Brain pericyte (primary cell): ENCODE measurements at places on chromosomes 11 and 22.

DNA sequence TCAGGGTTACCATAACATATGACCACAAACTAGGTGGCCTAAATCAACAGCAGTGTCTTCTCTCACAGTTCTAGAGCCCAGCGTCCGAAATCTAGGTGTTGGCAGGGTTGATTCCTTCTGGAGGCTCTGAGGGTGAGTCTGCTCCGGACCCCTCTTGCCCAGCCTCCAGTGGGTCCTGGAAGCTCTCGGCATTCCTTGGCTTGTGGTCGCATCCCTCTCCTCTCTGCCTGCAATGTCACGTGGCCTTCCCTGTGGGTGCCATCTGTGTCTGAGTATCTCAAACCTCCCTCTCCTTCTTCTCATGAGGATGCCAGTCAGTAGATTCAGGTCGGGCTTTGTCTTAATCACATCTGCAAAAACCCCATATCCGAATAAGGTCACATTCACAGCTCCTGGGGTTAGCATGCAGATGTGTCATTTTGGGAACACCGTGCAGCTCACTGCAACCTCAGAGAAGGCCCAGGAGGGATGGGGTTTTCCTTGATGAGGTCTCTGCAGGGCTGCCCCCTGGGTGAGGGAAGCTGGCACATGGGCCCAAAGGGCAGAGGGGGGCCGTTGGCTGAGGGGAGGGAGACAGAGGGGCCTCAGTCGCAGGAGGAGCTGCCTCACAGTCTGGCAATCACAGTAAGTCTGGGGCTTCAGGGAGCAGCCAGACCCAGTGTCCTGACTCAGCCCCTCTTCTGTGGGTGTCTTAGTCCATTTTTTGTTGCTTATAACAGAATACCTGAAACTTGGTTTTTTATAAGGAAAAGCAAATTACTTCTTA lies 41.2 kb downstream of the PARVG start:
- DNase-seq: no peak

- no peak for DNase-seq
These were observed 98.9 kb downstream of the TRAF6 start for GRCh38 chr11:36411202-36411640.

GRCh38 chr11:102647430-102647829 lies 22.3 kb upstream of the MMP20 start:
- DNase-seq: no peak

- DNase-seq: no peak
These were observed 4.5 kb downstream of the ESS2 start for GRCh38 chr22:19139974-19140373.

DNA sequence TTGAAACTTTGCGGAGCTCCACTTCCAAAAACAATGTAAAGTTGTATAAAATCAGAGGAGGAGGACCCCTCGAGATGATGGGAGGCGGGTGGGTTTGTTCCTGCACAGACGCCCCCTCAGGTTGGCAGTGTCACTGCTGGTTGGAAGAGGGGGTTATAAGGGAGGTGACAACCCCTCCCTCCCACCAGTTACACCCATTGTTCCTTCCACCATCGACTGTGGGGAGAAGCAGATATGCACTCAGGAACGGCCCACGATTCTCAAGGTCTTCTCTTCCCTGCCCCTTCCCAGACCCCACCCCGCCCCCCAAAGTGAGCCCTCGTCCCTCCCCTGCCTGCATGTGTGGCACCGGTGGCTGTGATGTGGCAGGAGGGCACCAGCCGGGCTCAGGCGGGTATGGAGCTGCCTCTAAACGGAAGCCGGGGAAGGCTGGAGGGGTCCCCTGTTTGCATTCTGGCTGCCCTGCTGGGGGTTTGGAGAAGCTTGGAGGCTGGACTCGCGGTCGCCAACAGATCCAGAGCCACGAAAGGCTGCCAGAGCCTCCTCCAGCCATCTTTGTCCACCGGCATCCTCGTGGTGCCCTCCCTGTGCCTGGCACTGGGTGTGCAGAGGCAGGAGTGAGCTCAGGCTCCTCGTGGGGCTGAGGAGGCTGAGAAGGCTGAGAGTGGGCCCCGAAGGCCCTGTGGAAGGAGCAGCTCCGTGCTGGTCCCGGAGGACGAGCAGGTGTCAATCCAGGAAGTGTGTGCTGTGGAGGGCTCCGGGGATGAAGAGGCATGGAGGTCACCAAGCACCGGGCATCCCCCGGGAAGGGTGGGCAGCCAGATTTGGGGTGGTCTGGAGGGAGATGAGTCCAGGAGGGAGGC lies 778 bp downstream of the KDELR3 start:
- DNase-seq: no peak

DNA sequence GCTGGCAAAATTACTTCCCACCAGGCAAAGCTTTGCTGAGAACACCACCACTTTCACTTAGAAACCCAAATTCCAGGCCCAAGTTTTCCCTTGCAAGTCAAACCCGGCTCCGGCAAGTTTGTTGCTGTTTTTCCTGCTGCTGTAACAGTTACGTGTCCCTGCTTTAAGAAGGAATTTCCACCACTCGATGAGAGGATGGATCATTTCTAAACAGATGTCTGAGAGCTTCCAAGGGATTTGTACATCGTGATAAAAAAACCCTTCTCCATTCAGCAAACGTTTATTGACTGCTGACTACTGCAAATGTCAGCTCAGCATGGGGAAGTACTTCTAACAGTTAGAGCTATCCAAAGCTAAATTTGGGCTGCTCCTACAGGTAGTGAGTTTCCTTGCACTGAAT lies 19.7 kb downstream of the P2RX3 start:
- no peak for DNase-seq

GRCh38 chr11:73716153-73717056 lies 44.5 kb downstream of the RAB6A start:
- DNase-seq: no peak

- DNase-seq: no peak
These were observed 39.6 kb downstream of the BCR start for GRCh38 chr22:23219822-23220484.

GRCh38 chr11:91786097-91786496 lies 438.5 kb upstream of the FAT3 start:
- no peak for DNase-seq

DNA sequence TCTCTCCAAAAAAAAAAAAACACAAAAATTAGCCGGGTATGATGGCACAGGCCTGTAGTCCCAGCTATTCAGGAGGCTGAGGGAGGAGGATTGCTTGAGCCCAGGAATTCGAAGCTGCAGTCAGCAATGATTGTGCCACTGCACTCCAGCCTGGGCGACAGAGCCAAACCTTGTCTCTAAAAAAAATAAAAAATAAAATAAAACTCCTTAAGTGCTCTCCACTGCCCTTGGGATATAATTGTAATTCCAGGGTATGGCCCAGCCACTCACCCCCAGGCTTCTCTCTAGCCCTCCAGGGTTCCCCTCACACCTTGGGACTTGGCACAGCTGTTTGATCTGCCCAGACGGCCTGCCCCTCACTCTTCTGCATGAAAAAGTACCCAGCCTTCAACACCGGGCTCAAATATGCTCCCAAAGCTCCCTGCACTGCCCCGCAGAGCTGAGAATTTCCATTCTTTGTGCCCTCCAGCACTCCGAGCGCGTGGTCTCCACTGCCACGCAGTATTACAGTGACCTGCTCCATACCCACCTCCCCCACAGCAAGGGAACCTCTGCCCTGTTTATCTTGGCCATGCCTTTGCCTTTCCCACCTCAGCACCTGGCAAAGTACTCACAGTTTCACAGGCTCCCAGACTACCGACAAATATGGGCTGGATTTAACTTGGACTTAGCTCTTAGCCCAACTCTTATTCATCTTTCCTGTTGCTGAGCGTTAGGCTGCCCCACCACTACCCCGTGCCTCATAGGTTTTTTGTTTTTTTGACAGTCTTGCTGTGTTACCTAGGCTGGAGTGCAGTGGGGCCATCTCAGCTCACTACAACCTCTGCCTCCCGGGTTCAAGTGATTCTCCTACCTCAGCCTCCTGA lies 7.6 kb upstream of the FTH1 start:
- DNase-seq: no peak

GRCh38 chr11:48538991-48539390 lies 50.4 kb downstream of the OR4A47 start:
- no peak for DNase-seq

- DNase-seq: no peak
These were observed 44.1 kb downstream of the GNB1L start for GRCh38 chr22:19810381-19811201.

DNA sequence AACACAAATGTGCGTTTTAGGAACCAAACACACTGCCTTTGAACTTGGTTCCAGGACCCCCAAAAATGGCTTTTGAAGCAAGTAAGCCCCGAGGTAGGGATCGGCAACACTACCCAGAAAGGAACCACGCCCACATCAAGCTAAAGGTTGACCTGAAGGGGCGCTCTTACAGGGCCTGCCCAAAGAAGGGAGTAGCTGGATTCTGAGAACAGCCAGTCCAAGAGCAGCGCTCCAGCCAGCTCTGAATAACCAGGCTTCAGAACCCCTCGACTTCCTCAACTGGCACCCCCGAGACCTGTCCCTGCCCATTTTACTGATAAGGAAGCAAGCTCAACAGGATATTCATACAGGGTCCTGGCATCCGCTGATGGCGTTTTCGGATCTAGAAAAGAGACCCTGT lies 18.9 kb upstream of the MOB2 start:
- no peak for DNase-seq

GRCh38 chr11:77966338-77966737 lies 28.1 kb downstream of the INTS4 start:
- no peak for DNase-seq

- DNase-seq: no peak
These were observed 1.2 kb upstream of the MARK2 start for GRCh38 chr11:63837739-63838138.

GRCh38 chr22:40226620-40227019 lies 48.9 kb downstream of the TNRC6B start:
- no peak for DNase-seq

DNA sequence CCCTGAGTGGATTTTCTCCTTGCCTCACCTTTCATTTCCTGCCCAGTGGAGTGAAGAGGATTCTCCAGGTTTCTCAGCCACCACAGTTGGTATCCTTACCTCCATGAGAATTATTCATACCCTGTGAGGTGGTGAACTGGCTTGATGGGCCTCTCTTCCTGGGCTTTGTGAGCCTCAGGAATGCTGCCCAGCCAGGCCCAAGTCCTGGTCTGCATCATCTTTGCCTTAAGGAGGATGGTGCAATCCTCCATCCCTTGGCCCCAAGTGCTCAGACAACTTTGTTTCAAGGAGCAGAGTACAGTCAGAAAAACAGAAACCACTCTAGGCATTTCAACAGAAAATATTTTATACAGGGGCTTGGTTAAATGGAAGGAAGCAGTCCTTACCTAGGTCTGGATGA lies 114.2 kb upstream of the CADM1 start:
- no peak for DNase-seq

DNA sequence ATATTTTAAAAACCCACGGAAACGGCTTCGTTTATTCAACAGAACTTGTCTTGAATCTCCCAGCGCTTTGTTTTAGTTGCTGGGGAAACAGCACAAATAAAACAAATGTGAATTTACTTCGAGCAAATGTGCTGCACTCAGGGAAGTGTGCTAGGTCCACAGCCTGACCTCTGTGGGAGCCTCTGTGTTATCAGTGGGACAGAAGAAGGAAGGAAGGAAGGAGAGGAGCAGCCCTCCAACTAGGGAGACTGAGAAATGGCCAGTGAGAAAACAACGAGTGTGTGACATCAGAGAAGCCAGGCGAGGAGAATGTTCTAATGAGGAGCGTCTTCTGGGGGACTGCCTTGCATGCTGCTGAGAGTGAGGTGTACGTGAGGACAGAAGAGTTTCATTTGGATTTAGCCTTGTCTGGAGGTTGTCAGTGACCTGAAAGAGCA lies 42.7 kb downstream of the PPP6R3 start:
- no peak for DNase-seq

DNA sequence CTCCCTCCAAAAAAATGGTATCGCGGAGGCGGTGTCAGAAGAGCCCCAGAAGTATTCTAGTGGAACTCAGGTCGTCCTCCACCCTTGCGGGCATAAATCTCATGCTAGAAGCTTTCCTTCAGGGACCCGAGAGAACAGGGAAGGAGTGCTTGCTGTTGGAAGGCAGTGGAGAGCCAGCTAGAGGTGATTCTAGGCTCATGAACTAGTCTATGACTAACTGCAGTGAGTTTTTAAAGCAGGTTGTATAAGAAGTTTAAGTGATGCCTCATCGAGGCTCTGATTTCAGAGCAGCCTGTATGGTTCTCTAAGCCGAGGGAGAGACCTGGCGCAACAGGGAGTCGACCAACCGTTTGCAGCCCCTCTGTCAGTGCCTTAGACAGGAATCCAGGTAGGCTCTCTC lies 85.7 kb downstream of the TBC1D22A start:
- no peak for DNase-seq

DNA sequence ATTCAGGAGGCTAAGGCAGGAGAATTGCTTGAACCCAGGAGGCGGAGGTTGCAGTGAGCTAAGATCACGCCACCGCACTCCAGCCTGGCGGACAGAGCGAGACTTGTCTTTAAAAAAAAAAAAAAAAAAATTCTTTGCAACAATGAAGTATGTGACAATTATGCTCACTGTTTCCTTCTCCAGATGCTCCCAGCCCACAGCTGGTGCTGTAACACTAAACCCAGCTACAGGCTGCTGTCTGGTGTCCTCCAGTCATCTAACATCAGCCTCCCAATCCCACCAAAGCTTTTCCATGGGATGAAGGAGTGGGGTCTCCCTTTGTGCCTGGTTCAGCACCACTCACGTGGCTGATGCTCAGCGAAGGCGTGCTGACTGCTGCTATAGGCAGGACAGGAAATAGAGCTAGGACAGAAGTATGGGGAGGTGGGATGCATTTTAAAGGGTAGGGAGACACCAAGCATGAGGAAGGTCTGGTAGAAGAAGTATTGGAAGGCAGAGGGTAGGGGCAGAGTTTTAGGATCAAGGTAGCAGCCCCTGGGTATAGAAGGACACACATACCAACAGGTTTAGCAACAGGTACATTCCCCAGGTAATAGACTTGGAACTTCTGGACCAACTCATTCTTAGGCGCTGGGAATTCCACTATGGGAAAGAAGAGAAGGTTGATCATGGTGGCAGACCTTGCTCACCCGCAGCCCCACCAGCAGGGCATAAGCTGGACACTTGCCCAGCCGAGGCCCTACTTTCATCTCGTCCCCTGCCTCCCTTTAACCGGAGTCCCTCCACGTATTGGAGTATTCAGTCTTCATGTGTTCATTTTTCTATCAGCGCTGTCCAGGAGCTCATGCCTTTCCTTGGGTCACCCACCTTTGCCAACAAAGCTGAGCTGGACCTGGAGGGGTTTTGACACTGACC lies 10.4 kb downstream of the SMPD1 start:
- no peak for DNase-seq

DNA sequence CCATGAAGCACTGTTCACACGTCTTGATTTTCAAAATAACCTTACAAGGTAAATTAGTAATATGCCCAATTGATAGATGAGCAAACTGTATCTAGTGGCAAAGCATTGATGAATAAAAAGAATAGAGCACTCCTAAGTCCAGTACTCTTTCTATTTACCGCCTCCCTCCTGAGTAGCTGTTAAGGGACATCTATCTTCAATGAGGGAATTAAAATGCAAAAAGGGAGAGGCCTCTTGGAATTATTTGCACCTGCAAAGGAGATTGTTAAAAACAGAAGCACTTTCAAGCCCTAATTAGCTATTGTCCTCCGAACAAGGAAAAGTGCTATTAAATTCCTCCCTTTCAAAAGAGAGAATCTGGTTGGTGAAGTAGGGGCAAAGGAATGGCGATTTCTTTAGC lies 6.8 kb upstream of the GALNT18 start:
- DNase-seq: no peak
